ENCODE measurements at places on chromosomes 12 and 14. TPM values are rescaled to one million over a fixed set of nuclear protein-coding genes. Genes with fewer than 3 reads are reported as not detected.

Gene STAC3
- 10.6 TPM for total RNA-seq

GRCh38 chr14:103378038-103378854, 7.0 kb upstream of the MARK3 start:
- no peak overlapping the region for H3K4me3 ChIP-seq
- no peak for DNase-seq
- H3K27me3 ChIP-seq, result peaks cover 24% of the 10 kb centered on the region
- H3K27ac ChIP-seq, result no peak overlapping the region

Gene DAZAP2
- total RNA-seq, result 105 TPM

DNA sequence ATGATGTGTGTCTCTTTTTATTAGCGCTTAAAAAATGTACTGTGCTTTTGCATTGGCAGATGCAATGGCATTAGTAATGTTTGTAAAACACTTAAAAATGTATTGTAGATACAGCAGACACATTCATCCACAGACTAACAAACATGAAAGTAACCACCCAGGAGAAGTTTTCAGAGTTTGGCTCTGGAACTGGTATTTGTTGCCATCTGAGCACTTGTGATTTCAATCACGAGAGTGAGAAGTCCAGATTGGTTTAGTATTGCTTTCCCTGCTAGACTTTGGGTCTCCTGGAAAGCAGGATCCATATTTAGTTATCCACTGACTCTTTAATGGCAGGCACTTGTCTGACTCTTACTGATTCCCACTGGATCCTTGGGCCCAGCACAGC, 13.2 kb downstream of the RASSF8 start:
- H3K4me3 ChIP-seq, result no peak overlapping the region
- no peak overlapping the region for H3K27ac ChIP-seq
- no peaks in the 10 kb centered on the region for H3K27me3 ChIP-seq

DNA sequence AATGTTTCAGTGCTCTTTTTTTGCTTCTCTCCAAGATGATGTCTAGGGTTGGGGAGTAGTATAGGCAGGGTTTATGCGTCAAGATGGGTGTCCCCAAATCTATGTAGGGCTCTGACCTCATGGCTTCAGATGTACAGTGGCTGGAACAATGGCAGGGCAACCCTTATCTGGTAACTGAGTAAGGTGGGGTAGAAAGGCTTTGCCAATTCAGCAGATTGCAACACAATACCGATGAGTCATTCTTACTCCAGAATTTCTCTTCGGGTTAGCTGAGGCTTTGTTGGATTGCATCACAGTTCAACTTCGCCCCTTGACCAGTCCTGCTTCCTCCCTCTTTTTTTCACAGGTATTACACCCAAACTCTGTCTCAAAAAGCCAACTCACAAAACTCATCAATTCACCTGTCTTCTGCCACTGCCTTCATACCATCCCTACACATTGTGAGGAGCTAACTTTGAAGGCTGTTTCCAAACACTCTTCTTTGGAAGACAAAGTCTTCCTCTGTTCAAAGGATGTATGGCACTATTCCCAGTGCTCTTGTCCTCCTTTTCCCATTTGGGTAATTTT, 190.2 kb upstream of the CNOT2 start:
- no peaks in the 10 kb centered on the region for H3K27me3 ChIP-seq
- no peak overlapping the region for H3K27ac ChIP-seq
- DNase-seq, result no peak

Gene SERPINA4
- not detected for total RNA-seq

GRCh38 chr12:4307593-4308333, 13.2 kb upstream of the TIGAR start:
- H3K36me3 ChIP-seq, result peaks cover 6% of the 10 kb centered on the region
- peak overlapping the region; percentile 60 for H3K4me3 ChIP-seq
- H3K4me1 ChIP-seq, result peaks cover 28% of the 10 kb centered on the region

DNA sequence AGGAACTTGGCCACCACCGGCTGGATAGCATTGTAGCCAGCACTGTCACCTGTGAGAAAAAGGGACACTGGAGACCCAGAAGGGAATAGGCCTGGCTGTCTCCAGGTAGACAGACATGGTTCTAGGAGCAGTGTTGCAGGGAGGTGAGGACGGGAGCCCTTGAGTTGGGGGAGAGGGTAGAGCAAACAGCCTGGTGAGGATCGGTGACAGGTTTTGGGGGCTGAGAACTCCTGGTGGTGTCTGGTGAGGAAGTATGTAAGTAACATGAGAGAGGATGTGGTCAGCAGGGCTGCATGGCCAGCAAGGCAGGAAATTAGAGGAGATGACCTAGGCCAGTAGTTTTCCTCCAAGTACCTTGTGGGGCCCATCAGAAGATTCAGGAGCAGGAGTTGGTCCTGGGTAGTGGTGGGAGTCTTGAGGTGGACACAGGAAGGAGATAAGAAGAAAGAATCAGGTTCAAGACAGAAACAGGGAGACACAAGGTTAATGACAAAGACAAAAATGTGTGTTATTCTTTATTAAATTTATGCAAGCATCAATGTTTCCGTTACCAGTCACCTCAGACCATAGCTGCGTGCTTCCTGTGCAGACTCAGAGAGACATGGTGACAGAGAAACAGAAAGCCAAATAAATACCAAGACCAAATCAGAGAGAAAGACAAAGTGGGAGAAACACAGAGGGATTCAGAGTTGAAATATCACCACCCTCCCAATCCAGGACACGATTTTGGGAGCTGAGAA, at the start of gene ARHGAP9:
TSS of gene ARHGAP9 (minus strand) at position 491 of the 740 bp plus-strand sequence. CDS start at position 31, 460 bp downstream.
- no peak within 1 kb of the TSS for H3K27ac ChIP-seq
- H3K4me3 ChIP-seq, result no peak within 1 kb of the TSS
- no peak for DNase-seq
- peaks cover 68% of the 10 kb centered on the region for H3K27me3 ChIP-seq

DNA sequence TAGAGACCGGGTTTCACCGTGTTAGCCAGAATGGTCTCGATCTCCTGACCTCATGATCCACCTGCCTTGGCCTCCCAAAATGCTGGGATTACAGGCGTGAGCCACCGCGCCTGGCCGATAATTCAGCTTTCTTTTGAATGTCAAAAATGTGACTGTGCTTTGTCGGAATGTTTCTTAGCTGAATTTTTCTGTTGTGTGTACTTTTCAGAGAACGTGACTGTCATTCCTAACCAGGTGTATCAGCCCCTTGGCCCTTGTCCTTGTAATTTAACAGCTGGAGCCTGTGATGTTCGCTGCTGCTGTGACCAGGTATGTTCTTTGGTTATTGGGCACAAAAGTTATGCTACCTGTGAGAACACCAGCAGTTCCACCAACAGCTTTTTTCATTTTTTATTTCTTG, 8.1 kb downstream of the TCTN2 start:
- H3K4me3 ChIP-seq, result no peak overlapping the region
- H3K27ac ChIP-seq, result no peak overlapping the region
- H3K4me1 ChIP-seq, result no peaks in the 10 kb centered on the region
- H3K27me3 ChIP-seq, result no peaks in the 10 kb centered on the region
- DNase-seq, result no peak

Gene IGFBP6
- 77.2 TPM for total RNA-seq

DNA sequence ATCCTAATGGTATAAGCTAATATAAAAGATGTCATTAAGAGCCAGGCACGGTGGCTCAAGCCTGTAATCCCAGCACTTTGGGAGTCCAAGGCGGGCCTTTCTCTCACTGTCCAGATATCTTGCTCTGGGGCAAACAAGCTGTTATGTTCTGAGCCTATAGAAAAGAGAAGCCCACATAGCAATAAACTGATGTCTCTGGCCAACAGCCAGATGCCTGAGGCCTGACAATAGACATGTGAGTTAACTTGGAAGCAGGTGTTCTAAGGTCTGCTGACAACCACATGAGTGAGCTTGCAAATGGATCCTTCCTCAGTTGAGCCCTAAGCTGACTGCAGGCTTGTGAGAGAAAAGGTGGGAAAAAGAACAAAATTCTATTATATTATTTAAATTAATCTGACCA, 25.0 kb downstream of the YAF2 start:
- DNase-seq, result no peak
- no peak overlapping the region for H3K27ac ChIP-seq
- peaks cover 21% of the 10 kb centered on the region for H3K4me1 ChIP-seq
- H3K36me3 ChIP-seq, result peaks cover 5% of the 10 kb centered on the region

DNA sequence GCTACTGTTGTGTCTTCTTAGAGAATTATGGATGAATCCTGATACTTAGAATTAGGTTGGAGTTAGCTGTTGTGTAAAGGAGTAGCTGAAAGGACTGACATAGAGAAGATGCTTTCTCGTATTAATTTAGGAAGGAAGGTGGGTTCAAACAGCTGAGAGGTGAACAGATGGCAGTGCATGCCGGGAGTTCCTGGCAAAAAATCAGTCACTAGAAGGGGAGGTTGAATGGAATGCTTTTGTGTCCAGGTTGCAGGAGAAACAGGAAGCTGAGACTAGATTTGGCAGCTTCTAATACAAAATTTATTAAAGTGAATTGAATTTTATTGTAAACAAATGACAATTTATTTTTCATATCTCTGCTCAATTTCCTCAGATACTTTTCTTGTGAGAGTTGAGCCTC, 70.8 kb downstream of the BTG1 start:
- no peak overlapping the region for H3K4me3 ChIP-seq
- H3K27me3 ChIP-seq, result no peaks in the 10 kb centered on the region
- H3K36me3 ChIP-seq, result no peaks in the 10 kb centered on the region
- no peak for DNase-seq
- H3K4me1 ChIP-seq, result peaks cover 40% of the 10 kb centered on the region

GRCh38 chr14:68786491-68787091, 6.3 kb downstream of the ZFP36L1 start:
- peak overlapping the region; percentile 57 for H3K4me3 ChIP-seq
- peaks cover 43% of the 10 kb centered on the region for H3K36me3 ChIP-seq
- DNase-seq, result no peak

Gene LALBA
- total RNA-seq, result not detected

DNA sequence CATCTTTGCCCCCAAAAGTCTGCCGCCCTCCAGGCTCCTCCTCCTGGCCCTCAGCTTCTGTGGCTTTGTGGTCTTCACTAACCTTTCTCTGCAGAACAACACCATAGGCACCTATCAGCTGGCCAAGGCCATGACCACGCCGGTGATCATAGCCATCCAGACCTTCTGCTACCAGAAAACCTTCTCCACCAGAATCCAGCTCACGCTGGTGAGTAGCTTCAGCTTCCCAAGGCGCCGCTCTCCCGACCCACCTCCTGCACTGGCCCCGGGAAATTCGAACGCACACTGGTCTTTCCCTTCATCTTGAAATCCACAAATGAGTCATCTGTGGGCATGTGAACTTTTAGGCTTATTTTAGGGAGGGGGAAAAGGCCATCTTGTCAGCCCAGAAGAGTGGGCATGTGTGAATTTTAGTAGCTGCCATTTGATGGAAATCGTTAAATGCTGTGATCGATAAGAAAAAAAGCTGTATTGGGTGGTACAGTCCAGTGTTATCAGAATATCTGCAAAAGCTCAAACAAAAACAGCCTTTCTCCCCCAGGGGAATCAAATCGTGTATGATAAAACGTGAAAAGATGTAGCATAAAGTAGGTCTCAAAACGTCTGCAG, 700 bp downstream of the SLC35E3 start:
- peaks cover 6% of the 10 kb centered on the region for H3K36me3 ChIP-seq
- peak overlapping the region; percentile 91 for H3K27ac ChIP-seq
- no peaks in the 10 kb centered on the region for H3K27me3 ChIP-seq

GRCh38 chr14:104974146-104974541, 4.0 kb downstream of the AHNAK2 start:
- no peak overlapping the region for H3K27ac ChIP-seq
- DNase-seq, result peak; percentile 9
- peaks cover 21% of the 10 kb centered on the region for H3K27me3 ChIP-seq

GRCh38 chr12:56695327-56696101, 7.4 kb upstream of the PTGES3 start:
- peaks cover 12% of the 10 kb centered on the region for H3K4me1 ChIP-seq
- H3K27ac ChIP-seq, result peak overlapping the region; percentile 86
- H3K36me3 ChIP-seq, result no peaks in the 10 kb centered on the region
- DNase-seq, result no peak
- H3K4me3 ChIP-seq, result no peak overlapping the region

Gene LRRK2
- total RNA-seq, result 1.7 TPM

Gene HOXC6
- 17.4 TPM for total RNA-seq

Gene NUP107
- 85.8 TPM for total RNA-seq

DNA sequence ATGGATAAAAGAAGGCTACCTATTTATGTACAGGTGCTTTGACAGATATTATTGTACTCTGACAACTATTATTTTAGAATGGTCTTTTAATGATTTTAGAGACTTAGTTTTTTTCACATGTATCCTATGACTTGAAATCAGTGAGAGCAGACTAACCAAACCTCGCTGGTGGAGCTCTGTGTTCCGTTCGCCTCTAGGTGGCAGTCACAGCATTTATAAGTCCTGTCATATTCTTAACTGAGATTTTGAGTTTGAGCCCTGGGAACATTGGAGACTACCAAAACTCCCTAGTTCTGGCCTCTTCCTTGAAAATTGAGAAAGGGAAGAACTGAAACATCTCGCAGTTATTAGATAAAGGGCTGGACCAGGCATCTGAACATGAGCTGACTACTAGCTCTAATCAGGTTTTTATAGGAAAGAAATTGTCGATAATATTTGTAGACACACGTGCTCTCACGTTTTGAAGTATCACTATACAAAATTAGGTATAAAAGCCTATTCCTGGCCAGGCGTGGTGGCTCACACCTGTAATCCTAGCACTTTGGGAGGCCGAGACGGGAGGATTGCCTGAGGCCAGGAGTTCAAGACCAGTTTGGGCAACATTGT, 48.3 kb downstream of the TTLL5 start:
- peaks cover 24% of the 10 kb centered on the region for H3K4me1 ChIP-seq
- H3K4me3 ChIP-seq, result no peak overlapping the region
- peak; percentile 40 for DNase-seq
- H3K27ac ChIP-seq, result no peak overlapping the region

GRCh38 chr12:113903381-113903863, 62.7 kb downstream of the RBM19 start:
- DNase-seq, result no peak
- H3K27me3 ChIP-seq, result no peaks in the 10 kb centered on the region

GRCh38 chr12:117874842-117875434, 93.9 kb downstream of the KSR2 start:
- H3K27me3 ChIP-seq, result peaks cover 28% of the 10 kb centered on the region
- peak; percentile 83 for DNase-seq
- H3K27ac ChIP-seq, result no peak overlapping the region
- no peaks in the 10 kb centered on the region for H3K36me3 ChIP-seq
- peaks cover 8% of the 10 kb centered on the region for H3K4me1 ChIP-seq

- H3K27ac ChIP-seq, result peak overlapping the region; percentile 89
- DNase-seq, result peak; percentile 61
- peaks cover 16% of the 10 kb centered on the region for H3K4me1 ChIP-seq
Observed at GRCh38 chr14:101761881-101762529, 496 bp downstream of the PPP2R5C start.

GRCh38 chr12:71397433-71397954, 42.1 kb upstream of the LGR5 start:
- no peaks in the 10 kb centered on the region for H3K27me3 ChIP-seq
- no peak overlapping the region for H3K4me3 ChIP-seq
- no peak overlapping the region for H3K27ac ChIP-seq
- no peak for DNase-seq
- H3K36me3 ChIP-seq, result no peaks in the 10 kb centered on the region
- H3K4me1 ChIP-seq, result no peaks in the 10 kb centered on the region

DNA sequence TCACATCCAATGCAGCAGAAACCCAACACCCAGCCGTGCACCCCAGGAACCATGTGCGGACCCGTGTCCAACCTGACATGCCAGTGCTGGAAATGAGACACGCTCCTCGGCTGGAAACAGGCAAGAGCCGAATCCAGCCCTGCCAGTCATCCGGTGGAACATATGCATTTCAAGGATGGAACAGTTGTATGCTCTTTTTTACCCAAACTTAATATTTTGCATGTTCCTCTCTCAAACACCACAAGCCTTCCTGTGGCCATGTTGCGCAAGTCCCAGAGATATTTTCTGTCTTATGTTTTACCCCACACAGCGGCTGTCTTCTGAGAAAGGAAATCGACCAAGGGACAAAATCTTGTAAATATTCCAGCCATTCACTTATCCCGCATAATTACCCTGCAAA, 196.9 kb downstream of the BCL11B start:
- H3K27me3 ChIP-seq, result peaks cover 7% of the 10 kb centered on the region
- no peak for DNase-seq
- H3K4me1 ChIP-seq, result no peaks in the 10 kb centered on the region
- no peaks in the 10 kb centered on the region for H3K36me3 ChIP-seq
